ENCODE measurements at places on chromosomes 6 and 20.

GRCh38 chr6:96236471-96236870, 220.7 kb downstream of the FUT9 start:
- no peak for DNase-seq

DNA sequence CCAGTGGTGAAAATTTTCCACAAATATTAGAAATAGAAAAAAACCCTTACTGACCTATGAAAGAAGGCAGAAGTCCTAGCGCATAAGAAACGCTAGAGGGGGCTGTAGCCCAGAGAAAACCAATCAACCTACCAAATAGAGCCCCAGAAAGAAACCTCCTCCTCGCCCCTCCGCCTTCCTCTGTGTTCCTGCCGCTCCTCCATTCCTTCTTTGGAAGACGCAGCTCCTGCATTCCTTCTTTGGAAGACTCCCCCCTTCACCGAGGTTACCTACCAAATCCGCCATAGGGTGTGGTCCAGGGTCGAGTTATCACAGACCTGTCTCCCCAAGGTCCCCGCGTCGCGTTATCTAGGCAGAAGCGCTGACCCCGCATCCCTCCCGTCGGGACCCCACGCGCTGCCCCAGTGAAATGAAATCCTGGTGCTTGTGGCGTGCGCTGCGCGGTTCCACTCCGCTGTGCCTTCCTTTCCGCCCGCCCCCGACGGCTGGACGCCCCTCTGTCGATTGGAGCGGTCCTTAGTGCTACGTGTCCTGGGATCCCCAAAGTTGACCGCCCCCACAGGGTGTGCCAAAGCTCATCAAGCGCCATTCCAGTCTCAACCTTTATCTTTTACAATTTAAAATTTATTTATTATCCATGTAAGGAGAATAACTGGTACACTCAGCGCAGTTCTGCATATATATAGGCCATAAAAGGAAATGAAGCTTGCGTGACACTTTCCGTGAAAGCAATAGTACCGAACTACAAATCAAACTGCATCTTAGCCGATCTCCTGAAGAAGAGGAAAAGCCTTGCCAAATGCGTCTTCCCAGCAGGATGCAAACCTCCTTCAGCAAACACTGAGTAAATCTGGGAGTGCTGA, 13.0 kb downstream of the RPP21 start:
- DNase-seq, result peak; percentile 81

GRCh38 chr6:29087213-29087612, at the start of gene OR2B3:
TSS of gene OR2B3 (minus strand) at chr6:29087313. CDS start at chr6:29087248, 65 bp downstream.
- DNase-seq, result no peak

DNA sequence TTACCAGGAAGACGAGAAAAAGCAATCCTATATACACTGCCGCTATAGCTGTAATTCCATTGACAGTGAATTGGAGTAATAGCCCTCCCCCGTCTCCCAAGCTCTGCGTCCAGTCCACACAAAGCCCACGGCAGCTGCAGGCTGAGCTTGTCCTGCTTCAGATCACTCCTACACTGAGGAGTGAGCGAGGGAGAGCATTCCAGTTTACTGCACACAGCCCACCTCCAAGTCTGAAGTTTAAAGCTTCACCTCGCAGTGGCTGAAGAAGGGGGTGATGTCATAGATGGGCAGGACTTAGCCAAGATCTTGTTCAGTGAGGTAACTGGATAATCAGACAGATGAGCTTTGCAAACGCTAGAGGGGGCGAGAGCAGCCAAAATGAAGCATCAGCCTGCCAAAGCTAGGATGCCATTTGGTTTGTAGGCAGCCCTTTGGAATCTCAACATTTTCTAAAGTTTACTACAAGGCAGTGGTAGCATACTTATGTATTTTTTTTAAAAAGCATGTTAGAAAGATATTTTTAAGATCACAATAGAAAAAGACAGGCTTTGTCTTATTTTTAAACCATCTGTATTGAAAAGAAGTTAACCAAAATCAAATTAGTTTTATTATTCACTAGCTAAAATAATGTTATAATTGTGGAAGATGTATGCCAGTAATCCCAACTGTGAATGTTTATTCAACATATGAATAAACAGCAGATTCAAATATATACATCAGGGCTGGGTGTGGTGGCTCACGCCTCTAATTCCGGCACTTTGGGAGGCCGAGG, at the start of gene FLRT3:
TSS of gene FLRT3 (minus strand) at position 213 of the 772 bp plus-strand sequence. CDS start 10,106 bp downstream, outside the sequence.
- peak; percentile 61 for DNase-seq

DNA sequence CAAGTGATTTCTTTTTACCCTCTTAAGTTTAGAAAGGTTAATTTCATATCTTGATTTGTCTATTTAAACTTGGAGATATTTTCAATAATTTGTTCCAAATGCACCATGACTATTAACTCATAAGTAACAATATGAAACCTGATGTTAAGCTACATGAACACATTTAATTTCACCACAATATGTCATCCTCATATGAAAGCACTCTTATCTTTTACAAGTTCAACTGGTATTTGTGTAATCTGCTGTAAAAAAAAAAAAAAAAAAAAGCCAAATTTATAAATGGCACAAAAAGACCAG, 110.4 kb downstream of the HFE start:
- DNase-seq, result peak; percentile 76

DNA sequence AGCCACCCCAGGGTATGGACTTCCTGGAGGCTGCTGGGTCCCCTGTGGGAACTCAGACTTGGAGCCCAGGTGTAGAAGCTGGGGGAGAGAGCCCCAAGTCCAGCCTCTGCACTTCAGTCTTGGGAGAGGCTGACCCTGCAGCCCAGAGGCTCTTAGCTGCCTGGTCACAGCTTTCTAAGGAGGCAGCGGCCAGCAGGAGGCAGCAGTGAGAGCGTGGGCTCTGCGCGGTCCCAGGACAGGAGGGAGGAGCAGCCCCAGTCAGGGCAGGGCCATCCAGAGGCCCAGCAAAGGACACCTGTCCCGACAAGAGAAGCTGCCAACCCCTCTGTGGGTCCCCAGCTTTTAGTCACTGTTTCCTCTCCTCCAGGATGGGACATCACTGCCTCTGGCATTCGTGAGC, 9.4 kb downstream of the TREML2 start:
- peak; percentile 57 for DNase-seq

DNA sequence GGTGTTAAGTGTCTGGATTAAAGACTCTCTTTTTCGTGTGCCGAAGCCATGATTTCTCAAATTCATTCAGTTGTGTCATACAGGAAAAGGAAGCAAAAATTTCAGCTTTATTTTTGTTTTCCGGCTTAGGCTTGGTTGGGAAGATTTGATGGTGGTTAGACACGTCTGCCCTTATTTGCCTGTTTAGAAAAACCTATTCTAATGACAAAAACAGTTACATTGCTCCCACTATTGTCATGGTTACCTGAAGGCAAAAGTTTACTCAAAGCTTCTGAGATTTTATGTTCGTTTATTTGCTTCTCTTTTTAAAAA, 982 bp downstream of the DNAJC5 start:
- no peak for DNase-seq

- DNase-seq, result no peak
Observed at GRCh38 chr6:3088968-3089367, 20.7 kb downstream of the RIPK1 start.
